ENCODE measurements at places on chromosomes 6 and 20. TPM values are rescaled to one million over a fixed set of nuclear protein-coding genes. Genes with fewer than 3 reads are reported as not detected.

Gene GSTA3
- total RNA-seq = not detected

Gene TNF
- 124 TPM for total RNA-seq

Gene TNNC2
- total RNA-seq = not detected

Gene FRK
- not detected for total RNA-seq

Gene TBXT
- not detected for total RNA-seq

Gene DEFB121
- total RNA-seq = not detected

Gene FOXA2
- not detected for total RNA-seq

Gene PRSS35
- total RNA-seq = not detected

Gene CCN5
- not detected for total RNA-seq

Gene VSTM2L
- total RNA-seq = 0.20 TPM

Gene XKR7
- not detected for total RNA-seq

Gene C20orf202
- total RNA-seq = not detected

Gene CALHM5
- not detected for total RNA-seq

Gene OXT
- not detected for total RNA-seq

Gene ARFGEF3
- total RNA-seq = 0.55 TPM

Gene DLK2
- total RNA-seq = 0.50 TPM

Gene BANF2
- not detected for total RNA-seq

Gene TMEM74B
- total RNA-seq = 0.83 TPM

Gene HLA-DQB1
- total RNA-seq = 74.4 TPM

Gene ZNF512B
- total RNA-seq = 16.7 TPM

Gene SRSF6
- 109 TPM for total RNA-seq

Gene SEC23B
- 95.2 TPM for total RNA-seq

Gene C6orf52
- 1.6 TPM for total RNA-seq

Gene GSTA2
- total RNA-seq = not detected

Gene DEF6
- 215 TPM for total RNA-seq

Gene TFAP2D
- not detected for total RNA-seq

Gene PTK6
- total RNA-seq = 2.1 TPM

Gene FOXQ1
- total RNA-seq = not detected

Gene MEP1A
- not detected for total RNA-seq

Gene RARS2
- total RNA-seq = 24.3 TPM

Gene SLCO4A1
- total RNA-seq = 51.5 TPM

Gene UST
- total RNA-seq = 0.80 TPM

Gene GPR6
- total RNA-seq = not detected

Gene OR12D3
- total RNA-seq = not detected

Gene SSTR4
- not detected for total RNA-seq

Gene TP53TG5
- not detected for total RNA-seq

Gene SLC24A3
- not detected for total RNA-seq

Gene SMIM26
- total RNA-seq = 64.7 TPM

Gene PRSS16
- total RNA-seq = 1.3 TPM

Gene PROCR
- 0.95 TPM for total RNA-seq

Gene ASIP
- total RNA-seq = not detected

Gene ABHD16B
- not detected for total RNA-seq

Gene PLA2G7
- total RNA-seq = not detected

Gene TMEM151B
- not detected for total RNA-seq

Gene BCAS4
- total RNA-seq = 6.6 TPM

Gene KCNG1
- total RNA-seq = 0.13 TPM

Gene EFCAB8
- 0.25 TPM for total RNA-seq

Gene ZSWIM1
- 2.9 TPM for total RNA-seq

Gene KCNQ2
- total RNA-seq = not detected

Gene SLC35D3
- not detected for total RNA-seq

Gene SNPH
- 2.9 TPM for total RNA-seq

Gene SLC17A3
- total RNA-seq = 0.15 TPM

Gene ENPP5
- total RNA-seq = not detected

Gene SPATS1
- not detected for total RNA-seq

Gene SEMG1
- not detected for total RNA-seq

Gene MRAP2
- total RNA-seq = not detected

Gene CYB5R4
- 36.1 TPM for total RNA-seq
